ENCODE measurements at places on chromosomes 12 and 14.

GRCh38 chr14:78637489-78637888 is 467.3 kb downstream of the NRXN3 start:
- no peaks in the 10 kb centered on the region for H3K36me3 ChIP-seq
- no peak for DNase-seq
- no peaks in the 10 kb centered on the region for H3K27me3 ChIP-seq
- H3K27ac ChIP-seq: no peak overlapping the region

GRCh38 chr12:115941362-115941761 is 336.1 kb downstream of the MED13L start:
- H3K4me3 ChIP-seq: no peak overlapping the region
- DNase-seq: no peak
- H3K36me3 ChIP-seq: no peaks in the 10 kb centered on the region
- H3K4me1 ChIP-seq: no peaks in the 10 kb centered on the region
- peaks cover 2% of the 10 kb centered on the region for H3K27me3 ChIP-seq

DNA sequence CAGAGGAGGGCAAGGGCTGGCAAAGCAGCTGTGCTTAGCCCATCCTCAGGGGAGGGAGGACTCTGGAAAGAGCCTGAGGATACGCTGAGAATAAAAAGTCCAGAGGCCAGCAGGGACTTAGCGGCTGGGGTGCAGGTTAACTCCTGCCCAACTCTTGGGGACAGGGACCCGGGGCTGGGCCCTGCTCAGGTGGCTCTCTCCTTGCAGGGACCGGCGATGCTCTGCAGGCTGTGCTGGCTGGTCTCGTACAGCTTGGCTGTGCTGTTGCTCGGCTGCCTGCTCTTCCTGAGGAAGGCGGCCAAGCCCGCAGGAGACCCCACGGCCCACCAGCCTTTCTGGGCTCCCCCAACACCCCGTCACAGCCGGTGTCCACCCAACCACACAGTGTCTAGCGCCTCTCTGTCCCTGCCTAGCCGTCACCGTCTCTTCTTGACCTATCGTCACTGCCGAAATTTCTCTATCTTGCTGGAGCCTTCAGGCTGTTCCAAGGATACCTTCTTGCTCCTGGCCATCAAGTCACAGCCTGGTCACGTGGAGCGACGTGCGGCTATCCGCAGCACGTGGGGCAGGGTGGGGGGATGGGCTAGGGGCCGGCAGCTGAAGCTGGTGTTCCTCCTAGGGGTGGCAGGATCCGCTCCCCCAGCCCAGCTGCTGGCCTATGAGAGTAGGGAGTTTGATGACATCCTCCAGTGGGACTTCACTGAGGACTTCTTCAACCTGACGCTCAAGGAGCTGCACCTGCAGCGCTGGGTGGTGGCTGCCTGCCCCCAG is 2.8 kb downstream of the B3GNT4 start:
- peaks cover 21% of the 10 kb centered on the region for H3K36me3 ChIP-seq
- peak overlapping the region; percentile 23 for H3K27ac ChIP-seq

GRCh38 chr14:101478796-101479410 is 82.4 kb upstream of the DIO3 start:
- no peak overlapping the region for H3K4me3 ChIP-seq
- no peak overlapping the region for H3K27ac ChIP-seq
- DNase-seq: no peak

- H3K4me3 ChIP-seq: no peak overlapping the region
- H3K36me3 ChIP-seq: peaks cover 26% of the 10 kb centered on the region
- DNase-seq: no peak
- peaks cover 1% of the 10 kb centered on the region for H3K4me1 ChIP-seq
- no peaks in the 10 kb centered on the region for H3K27me3 ChIP-seq
- peak overlapping the region; percentile 8 for H3K27ac ChIP-seq
Measured at GRCh38 chr12:118237052-118237665, 101.2 kb downstream of the PEBP1 start.
